ENCODE measurements at places on chromosomes 2 and 18. TPM values are rescaled to one million over a fixed set of nuclear protein-coding genes. Genes with fewer than 3 reads are reported as not detected.
A peak's percentile ranks its signal among the peaks of the same experiment; 100 is the strongest.

DNA sequence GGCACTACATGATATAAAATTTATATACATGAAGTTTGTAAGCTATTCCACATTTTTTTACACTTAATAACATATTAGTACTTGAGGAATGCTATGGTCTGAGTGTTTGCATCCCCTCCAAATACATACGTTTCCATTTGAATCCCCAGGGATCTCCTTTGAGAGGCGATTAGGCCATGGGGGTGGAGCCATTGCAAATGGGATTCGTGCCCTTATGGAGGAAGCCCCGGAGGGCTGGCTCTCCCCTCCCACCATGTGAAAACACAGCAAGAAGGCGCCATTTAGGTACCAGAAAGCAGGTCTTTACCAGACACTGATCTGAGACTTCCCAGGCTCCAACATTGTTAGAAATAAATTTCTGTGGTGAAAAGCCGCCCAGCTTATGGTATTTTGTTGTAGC, 20.8 kb upstream of the MBP start:
- no peak overlapping the region for H3K27ac ChIP-seq
- no peaks in the 10 kb centered on the region for H3K4me1 ChIP-seq
- no peak for DNase-seq
- no peak overlapping the region for H3K4me3 ChIP-seq
- H3K27me3 ChIP-seq: no peaks in the 10 kb centered on the region

DNA sequence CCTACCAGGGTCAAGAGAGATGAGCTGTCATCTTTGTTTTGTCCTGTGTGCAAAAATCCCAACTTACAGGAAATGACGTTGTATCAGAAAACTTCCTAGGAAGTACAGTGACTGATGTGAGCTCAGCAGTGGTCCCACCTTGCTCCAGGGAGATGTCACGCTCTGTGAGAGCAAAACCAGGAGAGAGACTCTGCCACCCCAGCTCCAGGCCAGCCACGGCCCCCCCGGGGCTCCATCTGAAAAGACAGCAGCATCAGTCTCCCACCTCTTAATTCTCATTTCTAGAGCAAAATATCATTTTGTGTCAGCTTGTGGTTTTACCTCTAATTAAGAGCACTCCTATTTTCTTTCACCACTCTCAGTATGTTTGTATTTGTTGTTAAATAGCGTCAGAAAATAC, 57.5 kb downstream of the MYL12B start:
- no peak overlapping the region for H3K4me3 ChIP-seq
- H3K36me3 ChIP-seq: no peaks in the 10 kb centered on the region
- H3K27me3 ChIP-seq: no peaks in the 10 kb centered on the region
- no peak for DNase-seq
- H3K4me1 ChIP-seq: no peaks in the 10 kb centered on the region

GRCh38 chr18:45755934-45756333, 32.0 kb downstream of the SLC14A1 start:
- no peaks in the 10 kb centered on the region for H3K4me1 ChIP-seq
- no peak overlapping the region for H3K4me3 ChIP-seq
- no peaks in the 10 kb centered on the region for H3K36me3 ChIP-seq
- no peak overlapping the region for H3K27ac ChIP-seq
- DNase-seq: no peak

SRD5A2 gene
- total RNA-seq: 1.2 TPM

- H3K27ac ChIP-seq: no peak overlapping the region
- H3K27me3 ChIP-seq: peaks cover 99% of the 10 kb centered on the region
- no peaks in the 10 kb centered on the region for H3K36me3 ChIP-seq
Measured at GRCh38 chr18:47254341-47254939, 3.0 kb upstream of the SKOR2 start.

SERPINB3 gene
- total RNA-seq: not detected

OTOS gene
- total RNA-seq: not detected

DNA sequence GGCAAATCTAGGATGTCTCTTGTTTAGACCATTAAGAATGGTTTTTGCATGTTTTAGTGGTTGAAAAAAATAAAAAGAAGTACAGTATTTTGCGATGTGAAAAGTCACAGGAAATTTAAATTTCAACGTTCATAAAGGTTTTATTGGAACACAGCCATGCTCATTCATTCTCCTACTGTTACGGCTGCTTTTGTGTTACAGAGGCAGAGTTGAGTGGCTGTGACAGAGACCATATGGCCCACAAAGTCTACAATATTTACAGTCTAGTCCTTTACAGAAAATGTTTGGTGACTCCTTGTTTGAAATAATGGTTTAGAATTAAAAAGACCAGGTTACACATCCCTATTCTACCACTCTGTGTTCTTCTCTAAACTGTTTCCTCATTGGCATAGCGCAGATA, 48.1 kb downstream of the MYOM1 start:
- H3K27ac ChIP-seq: peak overlapping the region; percentile 19
- H3K4me1 ChIP-seq: peaks cover 22% of the 10 kb centered on the region
- no peaks in the 10 kb centered on the region for H3K36me3 ChIP-seq
- no peak for DNase-seq
- H3K4me3 ChIP-seq: no peak overlapping the region
- H3K27me3 ChIP-seq: no peaks in the 10 kb centered on the region

GRCh38 chr2:207670887-207671286, 40.6 kb upstream of the CCNYL1 start:
- no peaks in the 10 kb centered on the region for H3K27me3 ChIP-seq
- DNase-seq: no peak
- H3K36me3 ChIP-seq: no peaks in the 10 kb centered on the region
- H3K27ac ChIP-seq: no peak overlapping the region

Data from lower lobe of right lung (tissue), 2 donors.